Ureter (tissue), 1 donor: ENCODE measurements at places on chromosomes 6 and 20. TPM values are rescaled to one million over a fixed set of nuclear protein-coding genes. Genes with fewer than 3 reads are reported as not detected.

DNA sequence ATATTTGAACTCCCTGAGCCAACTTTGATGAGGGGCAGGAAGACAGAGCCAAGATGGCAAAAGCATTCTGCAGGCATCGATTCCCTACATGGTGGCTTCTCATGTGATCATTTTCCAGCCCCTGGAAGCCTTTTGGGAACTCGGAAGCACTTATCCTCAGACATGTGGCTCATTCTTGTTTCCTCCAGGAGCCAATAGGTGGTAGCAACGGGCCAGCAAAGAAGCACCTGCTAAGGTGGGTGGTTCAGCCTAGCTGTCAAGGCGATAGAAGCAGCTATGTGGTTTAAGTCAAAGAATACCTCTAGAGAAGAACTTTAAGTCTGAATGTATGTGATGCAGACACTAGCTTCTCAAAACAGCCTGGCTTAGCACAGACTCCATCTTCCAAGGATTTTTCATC is 64.9 kb upstream of the PAX1 start:
- no peak for DNase-seq

DNA sequence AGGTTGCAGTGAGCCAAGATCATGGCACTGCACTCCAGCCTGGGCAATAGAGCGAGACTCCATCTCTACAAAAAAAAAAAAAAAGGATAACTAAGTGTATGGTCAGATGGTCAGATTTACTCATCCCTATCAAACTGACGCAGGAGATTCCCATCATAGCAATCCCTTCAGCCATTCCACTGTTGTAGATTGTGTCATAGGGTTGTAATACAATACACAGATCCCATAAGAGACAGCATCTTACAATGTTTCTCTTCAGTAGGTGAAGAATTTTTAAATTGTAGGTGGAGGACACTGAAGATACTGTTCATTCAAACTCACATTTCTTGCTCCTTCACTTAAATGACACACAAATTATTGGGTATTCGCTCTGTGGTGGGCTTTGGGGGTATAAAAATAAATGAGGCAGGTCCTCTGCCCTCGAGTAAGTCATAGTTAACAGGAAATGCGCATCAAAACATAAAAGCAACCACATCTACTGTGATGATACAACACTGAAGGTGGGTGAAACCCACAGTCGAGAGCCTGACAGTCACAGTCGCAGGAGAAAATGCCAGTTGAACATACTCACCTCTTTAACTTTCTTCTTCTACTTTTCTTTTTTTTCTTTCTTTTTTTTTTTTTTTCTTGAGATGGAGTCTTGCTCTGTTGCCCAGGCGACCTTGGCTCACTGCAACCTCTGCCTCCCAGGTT is 205.5 kb downstream of the ZNF217 start:
- DNase-seq: no peak

GRCh38 chr6:1238040-1238439 is 73.9 kb upstream of the FOXQ1 start:
- no peak for DNase-seq

GRCh38 chr20:18004384-18005031 is 35.7 kb downstream of the MGME1 start:
- DNase-seq: no peak

DNA sequence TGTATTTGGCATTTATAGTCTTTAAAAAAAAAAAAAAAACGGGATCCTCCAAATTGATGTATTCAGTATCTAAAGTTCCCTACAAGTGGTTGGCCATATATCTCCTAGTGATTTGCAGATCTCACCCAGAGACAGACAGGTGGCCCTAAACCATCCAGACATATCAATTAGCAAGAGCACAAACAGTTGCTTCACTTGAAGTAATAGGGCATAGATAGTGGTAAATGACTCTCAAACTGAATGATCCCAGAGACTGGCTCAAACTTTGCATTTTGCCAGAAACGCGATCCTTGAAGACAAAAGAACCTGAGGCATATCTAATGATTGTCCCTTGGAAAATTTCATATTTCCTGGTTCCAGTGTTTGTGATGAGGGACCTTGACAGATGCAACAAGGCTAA is 54.6 kb downstream of the HMGCLL1 start:
- DNase-seq: no peak

DNA sequence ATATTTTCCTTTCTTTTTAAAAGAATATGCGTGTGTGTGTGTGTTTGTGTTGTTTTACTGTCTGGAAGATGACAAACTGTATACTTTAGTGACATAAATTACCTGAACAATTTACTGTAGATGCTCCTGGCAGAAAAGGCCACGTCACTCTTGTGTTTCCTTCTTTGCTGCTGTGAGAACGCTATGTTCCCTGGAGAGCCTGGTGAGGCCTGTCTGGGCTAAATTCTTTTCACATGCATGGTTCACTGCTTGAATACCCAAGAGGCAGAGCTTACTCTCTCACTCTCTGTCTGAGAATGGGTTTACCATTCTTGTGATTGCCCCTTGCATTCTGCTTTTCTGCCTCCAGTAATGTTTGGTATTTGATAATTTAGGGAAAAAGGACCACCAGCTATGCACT is 64.3 kb downstream of the EDN1 start:
- DNase-seq: peak; percentile 55

GRCh38 chr6:28876710-28877109 is 47.1 kb downstream of the TRIM27 start:
- no peak for DNase-seq

DNA sequence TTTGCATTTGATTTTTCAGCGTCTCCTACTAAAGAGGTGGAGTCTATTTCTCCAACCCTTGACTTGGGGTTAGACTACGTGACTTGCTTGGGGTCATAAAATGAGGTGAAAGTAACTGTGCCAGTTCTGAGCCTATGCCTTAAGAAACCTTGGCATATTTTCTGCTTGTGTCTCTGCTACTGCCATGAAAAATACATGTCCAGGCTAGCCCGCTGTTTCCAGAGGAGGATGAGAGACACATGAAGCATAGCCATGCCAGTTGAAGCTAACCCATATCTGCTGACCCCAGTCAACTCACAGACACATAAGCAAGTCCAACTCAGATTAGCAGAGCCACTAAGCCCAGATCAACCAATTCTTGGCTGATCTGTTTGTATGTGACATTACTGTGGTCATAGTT is 38.7 kb downstream of the SCP2D1 start:
- DNase-seq: no peak

GRCh38 chr20:1866834-1867233 is 28.4 kb upstream of the SIRPA start:
- no peak for DNase-seq

DNA sequence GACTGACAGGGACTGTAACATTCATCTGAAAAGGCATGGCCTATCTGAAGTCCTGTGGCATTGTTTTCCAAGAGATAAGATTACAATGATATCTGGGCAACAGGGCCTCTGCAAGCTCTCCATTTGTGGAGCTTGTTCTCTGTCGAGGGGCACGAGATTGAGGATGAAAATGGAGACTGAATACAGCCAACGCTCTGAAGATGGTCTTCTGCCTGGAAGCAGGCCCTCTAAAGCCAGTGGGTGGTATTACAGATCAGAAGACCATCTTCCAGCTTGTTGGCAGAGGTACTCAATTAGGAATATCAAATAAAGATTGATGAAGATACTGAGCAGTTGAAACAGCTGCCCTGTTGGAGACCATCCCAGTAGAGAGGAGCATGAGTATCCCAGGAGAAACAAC is 288.2 kb downstream of the CENPW start:
- DNase-seq: no peak

DNA sequence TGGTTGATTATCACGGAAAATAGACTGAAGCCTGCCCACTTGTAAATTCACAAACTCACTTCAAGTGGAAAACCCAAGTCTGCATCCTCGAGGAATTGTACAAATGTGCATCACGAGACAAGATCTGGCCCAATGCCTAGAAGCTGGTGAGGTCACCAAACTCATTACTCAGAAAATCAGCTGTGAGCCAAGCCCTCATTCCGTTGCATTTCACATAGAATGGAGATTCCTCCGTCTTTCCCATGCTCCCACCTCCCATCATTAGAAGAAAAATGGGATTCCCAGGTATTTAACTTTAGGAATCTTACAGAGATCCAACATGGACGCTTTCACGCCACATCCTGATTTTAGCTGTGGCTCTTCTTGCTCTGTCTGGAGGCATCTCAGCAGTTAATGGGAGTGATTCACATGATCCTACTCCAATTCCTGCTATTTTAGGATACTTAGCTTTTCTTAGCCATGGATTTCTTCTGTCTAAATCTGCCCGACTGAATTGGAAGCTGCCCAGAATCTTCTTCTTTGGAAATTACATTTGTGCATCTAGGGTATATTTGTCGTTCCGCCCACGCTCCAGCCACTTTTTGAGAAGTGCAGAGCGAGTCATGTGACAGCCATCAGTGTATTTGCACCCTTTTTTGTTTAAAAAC is 68.7 kb upstream of the STMND1 start:
- DNase-seq: peak; percentile 89

DNA sequence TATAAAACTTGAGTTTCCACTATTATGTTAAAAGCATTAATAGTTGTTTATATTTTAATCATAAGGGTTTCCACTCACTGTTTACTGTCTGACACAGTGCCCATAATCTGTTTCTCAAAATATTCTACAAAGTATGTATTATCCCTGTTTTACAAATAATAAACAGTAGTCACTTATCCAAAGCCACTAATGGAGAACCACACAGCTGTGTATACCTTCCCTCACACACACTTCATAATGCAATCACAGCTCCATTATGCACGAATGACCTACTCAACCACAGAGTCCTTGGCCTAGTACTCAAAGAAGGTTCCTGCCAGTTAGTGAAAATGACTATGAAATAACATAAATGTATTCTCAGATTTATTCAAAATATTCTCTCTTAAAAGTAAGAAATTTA is 103.1 kb downstream of the EPB41L2 start:
- no peak for DNase-seq

DNA sequence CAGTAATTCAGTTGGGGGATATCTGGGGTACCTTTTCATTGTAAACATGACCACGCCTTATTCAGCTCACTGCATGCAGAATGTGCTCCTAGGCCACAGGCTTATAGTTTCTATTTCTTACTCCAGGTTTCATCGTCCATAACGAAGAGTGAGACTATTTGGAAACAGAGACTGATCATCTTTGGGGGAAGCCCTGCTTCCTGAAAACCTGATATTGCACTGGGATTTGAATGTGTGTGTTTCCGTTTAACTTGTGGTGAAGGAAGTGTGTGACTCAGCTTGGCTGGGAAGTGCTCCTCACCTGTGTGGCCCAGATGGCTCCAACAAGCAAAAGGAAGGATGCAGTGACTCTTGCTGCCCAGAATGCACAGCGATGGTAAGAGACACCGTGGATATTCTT is 19.6 kb upstream of the LTV1 start:
- DNase-seq: no peak

GRCh38 chr6:92479831-92480230 is 939.5 kb downstream of the EPHA7 start:
- no peak for DNase-seq

GRCh38 chr20:58044286-58044685 is 184.2 kb downstream of the ANKRD60 start:
- no peak for DNase-seq

DNA sequence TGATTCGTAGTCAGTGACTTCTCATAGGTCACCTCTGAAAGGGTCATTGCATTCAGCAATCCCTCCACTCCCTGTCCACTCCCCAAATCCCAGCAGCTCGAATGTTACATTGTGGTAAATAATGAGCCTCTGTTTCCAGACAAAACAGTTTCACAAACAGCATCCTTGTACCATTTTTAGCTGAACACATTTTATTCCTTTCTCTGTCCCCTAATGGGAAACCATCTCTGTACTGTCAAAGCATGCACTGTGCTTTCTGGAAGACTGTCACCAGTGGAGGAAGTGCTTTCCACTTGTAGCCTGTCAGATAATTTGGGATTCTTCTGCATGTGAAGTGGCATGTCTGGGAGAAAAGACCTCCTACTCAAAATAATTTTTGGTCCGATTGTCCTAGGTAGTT is 82.0 kb downstream of the SLC35F1 start:
- DNase-seq: no peak

GRCh38 chr20:38125157-38126056 is 39.7 kb downstream of the TGM2 start:
- DNase-seq: peak; percentile 94

DNA sequence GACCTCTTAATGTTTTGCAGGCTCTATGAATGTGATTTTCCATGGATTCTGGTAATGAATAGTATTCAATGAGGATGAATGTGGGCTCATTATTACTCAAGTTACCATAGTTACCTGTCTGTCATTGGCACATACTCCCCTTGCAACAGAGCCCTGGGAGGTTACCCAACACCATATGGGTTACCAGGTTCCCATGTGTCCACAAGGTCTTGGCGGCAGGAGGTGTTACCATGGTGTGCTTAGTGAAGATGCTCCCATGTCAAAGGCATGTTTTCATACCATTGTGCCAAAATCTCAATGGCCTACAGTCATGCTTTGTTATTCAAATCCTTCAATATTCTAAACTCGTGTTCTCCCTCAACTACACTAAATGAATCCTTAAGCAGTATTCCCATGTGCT is 232.5 kb downstream of the HDGFL1 start:
- DNase-seq: no peak

DNA sequence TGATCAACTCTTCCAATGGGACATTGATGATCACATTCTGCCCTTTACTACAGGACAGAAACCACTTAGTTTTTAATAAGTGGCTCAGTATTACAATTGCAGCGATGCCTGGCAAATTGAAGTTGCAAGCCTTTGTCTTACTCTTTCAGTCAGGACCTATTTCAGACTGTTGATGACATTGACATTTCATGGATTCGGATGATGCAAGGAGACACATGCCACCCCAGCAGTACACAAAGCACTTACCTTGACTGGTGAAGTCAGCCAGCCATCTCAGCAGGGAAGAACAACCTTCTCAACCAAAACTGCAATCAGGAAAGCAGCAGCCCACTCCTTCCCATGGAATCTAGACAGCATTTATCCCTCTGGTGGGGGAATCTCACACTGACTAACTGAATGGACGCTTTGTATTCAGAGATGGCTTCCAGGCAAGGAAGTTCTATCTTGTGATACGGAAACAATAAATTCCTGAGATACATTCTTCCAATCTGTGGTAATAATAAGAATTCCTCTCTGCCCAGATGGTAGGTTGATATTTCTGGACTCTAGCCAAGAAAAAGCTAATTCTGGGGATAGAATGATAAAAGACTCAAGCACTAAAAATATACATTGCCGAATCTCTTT is 24.8 kb downstream of the NFYA start:
- DNase-seq: no peak

GRCh38 chr6:24391208-24391607 is 11.5 kb upstream of the MRS2 start:
- DNase-seq: no peak

DNA sequence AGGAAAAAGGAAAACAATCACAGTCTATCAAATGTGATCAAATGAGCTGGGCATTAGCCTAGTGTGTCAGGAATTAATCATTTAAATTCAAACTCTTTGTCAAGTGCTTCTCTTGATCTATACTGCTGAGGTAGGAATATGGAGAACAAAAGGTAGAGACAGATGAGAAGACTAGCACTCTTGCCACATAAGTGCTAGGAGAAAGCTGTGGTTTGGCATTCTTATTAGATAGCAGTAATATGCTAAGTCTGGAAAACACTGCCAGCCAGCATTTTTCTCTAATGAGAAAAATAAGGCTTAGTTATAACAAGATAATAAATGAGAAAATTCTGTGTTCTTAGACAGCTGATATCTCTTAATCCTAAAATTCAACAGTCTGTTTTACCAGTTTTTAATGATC is 38.9 kb downstream of the ORC3 start:
- no peak for DNase-seq

Gene TRIM15
- not detected for total RNA-seq

Gene RNF146
- total RNA-seq: 36.5 TPM

Gene ABHD16B
- total RNA-seq: not detected

Gene MLN
- not detected for total RNA-seq

Gene CALHM6
- total RNA-seq: 2.2 TPM

Gene RIMS1
- total RNA-seq: 5.2 TPM

Gene SSTR4
- not detected for total RNA-seq

Gene PDE10A
- total RNA-seq: 47.0 TPM

Gene IP6K3
- total RNA-seq: 2.6 TPM
